ENCODE measurements at places on chromosomes 4 and X.

- DNase-seq = no peak
Observed at GRCh38 chr4:44256414-44256813, 192.2 kb downstream of the KCTD8 start.

DNA sequence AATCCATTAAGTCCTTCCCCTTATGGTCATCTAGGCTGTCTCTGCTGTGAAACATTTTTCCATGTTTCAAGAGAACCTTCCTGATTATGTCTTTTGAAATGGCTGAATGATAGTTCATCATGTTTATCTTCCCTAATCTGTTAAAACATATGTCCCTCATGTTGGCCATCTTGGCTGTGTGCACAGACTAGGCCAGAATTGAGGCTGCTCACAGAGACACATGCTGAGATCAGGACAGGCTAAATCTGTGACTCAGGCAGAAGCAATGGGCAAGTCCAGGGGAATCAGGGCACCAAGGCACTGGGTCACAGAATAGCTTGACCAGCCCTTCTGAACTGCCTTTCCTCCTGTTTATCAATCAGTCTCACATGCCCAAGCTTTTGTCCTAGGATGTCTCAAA, 78.3 kb downstream of the FHDC1 start:
- no peak for DNase-seq

- DNase-seq = peak; percentile 53
Observed at GRCh38 chr4:77959566-77960338, 97.1 kb downstream of the MRPL1 start.

- DNase-seq = no peak
Observed at GRCh38 chr4:821631-822030, 4.3 kb downstream of the CPLX1 start.

DNA sequence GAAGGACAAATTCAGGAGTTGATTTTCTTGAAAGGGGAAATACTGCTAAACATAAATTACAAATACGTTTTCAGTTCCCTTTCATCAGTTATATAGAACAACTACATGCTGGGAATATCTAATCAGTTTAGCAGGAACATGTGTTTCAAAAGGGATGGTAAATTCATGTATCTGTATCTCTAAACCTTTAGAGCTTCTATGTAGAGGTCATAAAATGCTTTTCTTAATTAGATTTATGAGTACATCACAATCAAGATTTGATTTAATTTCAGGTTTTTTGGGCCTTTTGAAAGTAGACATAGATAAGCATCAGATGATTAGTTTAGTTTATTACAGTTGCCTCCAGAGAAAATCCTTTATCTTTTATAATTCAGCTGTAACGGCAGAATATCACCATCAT, 12.9 kb downstream of the PDLIM3 start:
- no peak for DNase-seq
